Activated CD8-positive, alpha-beta memory T cell treated with anti-CD3 and anti-CD28 coated beads for 48 hours (primary cell): ENCODE measurements at places on chromosomes 5 and 9.
A peak's percentile ranks its signal among the peaks of the same experiment; 100 is the strongest.

DNA sequence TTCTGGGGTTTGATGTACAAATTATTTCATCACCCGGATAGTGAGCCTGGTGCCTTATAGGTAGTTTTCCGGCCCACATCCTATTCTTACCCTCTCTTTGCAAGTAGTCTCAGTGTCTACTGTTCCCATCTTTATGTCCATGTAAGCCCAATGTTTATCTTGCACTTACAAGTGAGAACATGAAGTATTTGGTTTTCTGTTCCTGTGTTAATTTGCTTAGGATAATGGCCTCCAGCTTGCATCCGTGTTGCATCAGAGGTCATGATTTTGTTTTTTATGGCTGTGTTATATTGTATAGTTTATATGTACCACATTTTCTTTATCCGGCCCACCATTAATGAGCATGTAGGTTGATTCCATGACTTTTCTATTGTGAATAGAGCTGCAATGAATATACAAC lies 136.5 kb downstream of the PRR16 start:
- DNase-seq: no peak

DNA sequence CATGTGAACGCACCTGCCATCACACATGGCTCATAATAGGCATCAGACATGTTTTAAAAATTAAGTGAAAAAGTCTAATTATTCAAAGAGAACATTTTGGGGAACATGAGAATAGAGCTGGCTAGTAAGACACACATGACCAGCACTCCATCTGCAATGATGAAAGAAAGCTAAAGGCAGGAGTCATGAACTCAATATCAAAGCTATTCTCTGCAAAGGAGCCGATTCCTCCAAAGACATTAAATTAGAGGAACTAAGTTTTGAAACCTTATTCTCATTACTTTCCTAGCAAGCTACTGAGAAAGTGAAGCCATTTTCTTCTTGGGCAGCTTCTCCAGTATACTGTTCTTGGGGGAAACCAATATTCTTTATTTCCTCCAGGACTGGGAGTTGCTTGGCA lies 172.0 kb downstream of the CRB2 start:
- DNase-seq: no peak

- no peak for DNase-seq
Observed at GRCh38 chr9:6439051-6439703, 26.2 kb downstream of the UHRF2 start.

GRCh38 chr5:1919209-1919566 lies 36.5 kb upstream of the IRX4 start:
- DNase-seq: no peak

- DNase-seq: no peak
Observed at GRCh38 chr9:115517335-115518075, 399.5 kb upstream of the TNC start.

- DNase-seq: no peak
Observed at GRCh38 chr9:125646621-125647100, 60.3 kb downstream of the MAPKAP1 start.

DNA sequence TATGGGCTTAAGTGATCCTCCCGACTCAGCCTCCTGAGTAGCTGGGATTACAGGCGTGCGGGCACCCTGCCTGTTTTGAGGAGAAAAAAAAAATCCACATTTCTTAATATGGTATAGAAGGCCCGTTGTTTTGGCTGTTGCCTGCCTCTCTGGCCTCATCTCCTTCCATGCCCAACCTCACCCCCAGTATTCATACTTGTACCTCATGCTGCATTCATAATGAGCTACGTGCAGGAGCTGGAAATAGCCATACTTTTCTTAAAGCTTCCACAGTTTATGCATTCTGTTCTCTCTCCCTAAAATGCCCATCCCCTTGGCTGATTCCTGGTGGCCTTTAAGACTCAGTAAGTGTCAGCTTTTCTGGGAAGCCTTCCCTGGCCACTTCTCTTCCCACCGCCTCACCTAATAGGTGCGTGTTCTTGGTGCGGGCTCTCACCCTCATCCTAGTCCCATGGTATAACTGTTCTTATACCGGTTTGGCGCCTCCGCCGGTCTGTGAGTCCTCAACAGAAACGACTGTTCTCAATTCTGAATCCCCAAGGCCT lies 2.1 kb upstream of the TPM2 start:
- no peak for DNase-seq

GRCh38 chr5:154470947-154471870 lies 6.8 kb downstream of the HAND1 start:
- DNase-seq: no peak

DNA sequence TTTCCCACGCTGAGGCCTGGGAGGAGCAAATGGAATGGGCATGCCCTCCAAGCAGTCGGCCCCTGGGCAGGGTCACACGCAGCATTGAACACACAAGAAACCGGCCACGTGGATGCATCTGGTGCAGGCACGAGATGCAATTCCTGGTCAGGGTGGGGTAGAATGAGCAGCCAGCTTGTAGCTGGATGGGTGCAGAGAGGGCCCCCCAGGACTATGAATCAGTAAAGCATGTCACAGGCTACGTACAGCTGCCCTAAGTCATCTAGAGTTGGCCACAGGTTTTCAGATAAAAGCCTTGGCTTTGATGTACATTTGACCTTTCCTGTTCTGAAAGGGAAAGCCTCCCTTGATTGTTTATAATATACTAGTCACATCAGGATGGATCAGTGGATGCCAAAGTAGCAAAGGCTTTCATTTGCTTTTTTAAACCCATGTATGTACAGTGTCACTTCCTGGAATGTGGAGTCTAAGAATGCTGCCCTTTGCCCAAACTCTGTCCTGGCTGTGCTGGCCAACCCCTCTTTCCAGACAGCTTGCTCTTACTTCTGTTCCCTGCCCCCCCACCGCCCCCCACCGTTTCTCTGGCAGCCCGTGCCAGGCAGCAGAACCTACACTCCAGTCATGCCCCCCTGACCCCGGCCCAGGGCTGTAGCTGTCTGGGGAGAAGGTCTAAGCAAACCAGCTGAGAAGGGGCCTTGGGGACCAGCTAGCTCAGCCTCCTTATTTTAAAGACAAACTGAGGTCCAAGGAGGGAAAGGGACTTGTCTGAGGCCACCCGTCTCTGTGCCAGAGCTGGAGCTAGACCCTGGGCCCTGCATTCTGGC lies 169.2 kb downstream of the HSPA4 start:
- DNase-seq: no peak

GRCh38 chr5:136038635-136039034 lies 9.8 kb downstream of the TGFBI start:
- no peak for DNase-seq

DNA sequence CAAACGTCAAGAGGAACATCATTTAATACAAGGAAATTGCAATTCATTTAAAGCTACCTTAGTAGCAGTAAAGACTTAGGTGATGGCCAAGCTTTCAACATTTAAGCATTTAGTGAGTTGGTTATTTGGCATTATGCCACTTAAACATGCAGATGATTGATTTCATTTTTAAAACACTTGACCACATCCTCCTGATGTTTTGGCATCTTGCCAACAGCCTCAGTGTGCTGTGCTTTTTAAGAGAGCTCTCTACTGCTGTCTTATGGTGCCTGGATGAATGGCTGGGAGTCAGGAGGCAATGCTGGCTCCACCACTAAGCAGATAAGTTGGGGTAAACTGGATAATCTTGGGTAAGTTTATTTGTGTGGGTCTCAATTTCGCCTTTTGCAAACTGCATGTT lies 364.5 kb downstream of the MAN2A1 start:
- DNase-seq: peak; percentile 18

- no peak for DNase-seq
Observed at GRCh38 chr5:170302653-170303501, 5.3 kb upstream of the LCP2 start.

GRCh38 chr9:111438541-111439235 lies 45.5 kb downstream of the ECPAS start:
- no peak for DNase-seq

DNA sequence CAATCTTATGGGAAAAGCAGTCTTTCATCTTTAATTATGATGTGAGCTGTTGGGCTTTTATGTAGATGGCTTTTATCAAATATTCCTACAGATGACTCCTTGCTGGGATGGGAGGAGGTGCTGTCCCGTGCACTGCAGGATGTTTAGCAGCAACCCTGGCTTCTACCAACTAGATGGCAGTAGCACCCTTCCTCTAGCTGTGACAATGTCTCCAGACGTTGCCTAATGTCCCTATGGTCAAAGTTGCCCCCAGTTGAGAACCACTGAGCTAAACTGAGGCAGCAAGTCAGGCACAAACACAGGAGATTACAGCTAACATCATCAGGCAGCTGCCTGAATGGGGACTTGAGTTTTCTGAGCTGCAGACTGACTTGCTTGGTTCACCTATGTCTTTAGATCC lies 401.9 kb upstream of the PDE4D start:
- DNase-seq: no peak

GRCh38 chr9:68894502-68894901 lies 119.4 kb downstream of the PRKACG start:
- DNase-seq: no peak

DNA sequence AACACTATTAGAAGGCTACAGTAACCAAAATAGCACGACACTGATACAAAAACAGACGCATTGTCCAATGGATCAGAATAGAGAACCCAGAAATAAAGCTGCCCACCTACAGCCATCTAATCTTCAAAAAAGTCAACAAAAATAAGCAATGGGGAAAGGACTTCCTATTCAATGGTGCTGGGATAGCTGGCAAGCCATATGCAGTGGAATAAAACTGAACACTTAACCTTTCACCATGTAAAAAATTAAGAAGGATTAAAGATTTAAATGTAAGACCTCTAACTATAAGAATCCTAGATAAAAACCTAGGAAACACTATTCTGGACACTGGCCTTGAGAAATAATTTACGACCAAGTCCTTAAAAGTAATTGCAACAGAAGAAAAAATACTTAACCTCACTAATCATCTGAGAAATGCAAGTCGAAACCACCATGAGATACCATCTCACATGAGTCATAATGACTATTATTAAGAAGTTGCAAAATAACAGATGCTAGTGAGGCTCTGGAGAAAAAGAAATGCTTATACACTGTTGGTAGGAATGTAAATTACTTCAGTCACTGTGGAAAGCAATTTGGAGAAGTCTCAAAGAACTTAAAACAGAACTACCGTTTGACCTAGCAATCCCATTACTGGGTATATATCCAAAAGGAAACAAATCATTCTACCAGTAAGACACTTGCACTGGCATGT lies 203.3 kb upstream of the CDH9 start:
- no peak for DNase-seq

DNA sequence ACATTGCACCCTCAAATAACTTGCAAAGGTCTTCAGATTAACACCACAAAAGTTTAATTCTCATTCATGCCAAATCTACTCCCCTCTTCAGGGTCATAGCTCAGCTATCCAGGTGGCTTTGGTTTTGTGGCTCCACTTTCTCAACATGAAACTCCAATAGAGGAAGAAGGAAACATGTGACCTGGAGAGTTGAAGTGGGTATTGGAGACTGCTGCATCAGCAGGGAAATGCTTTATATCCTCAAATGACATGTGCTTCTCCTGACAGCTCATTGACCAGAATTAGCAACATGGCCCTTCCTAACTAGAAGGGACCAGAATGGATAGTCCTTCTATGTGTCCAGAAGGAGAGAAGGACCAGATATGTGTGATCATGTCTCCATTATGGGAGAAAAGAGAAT lies 73.6 kb downstream of the TLR4 start:
- no peak for DNase-seq

- DNase-seq: no peak
Observed at GRCh38 chr5:95027151-95027721, 257.7 kb downstream of the MCTP1 start.

- no peak for DNase-seq
Observed at GRCh38 chr5:143491646-143492045, 88.2 kb upstream of the NR3C1 start.

GRCh38 chr5:169656125-169656901 lies 19.2 kb downstream of the DOCK2 start:
- DNase-seq: no peak

DNA sequence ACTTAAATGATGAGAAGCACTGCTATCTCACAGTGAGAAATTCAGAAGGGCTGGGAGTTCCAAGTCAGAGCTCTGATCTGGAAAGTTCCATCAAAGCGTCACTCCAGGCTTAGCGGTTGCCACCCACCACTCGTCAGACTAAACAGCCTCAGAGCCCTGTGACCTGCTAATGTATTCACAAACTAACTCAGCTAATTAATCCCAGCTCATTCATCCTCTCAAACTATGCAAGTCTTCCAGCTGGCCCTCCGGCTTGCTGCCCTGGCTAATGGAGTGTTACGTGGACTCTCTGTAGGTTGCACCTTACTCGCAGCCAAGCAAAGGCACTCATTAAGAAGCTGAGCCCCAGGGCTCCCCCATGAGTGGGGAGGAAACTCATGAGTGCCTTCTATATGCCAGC lies 82.2 kb upstream of the GABRP start:
- DNase-seq: no peak

DNA sequence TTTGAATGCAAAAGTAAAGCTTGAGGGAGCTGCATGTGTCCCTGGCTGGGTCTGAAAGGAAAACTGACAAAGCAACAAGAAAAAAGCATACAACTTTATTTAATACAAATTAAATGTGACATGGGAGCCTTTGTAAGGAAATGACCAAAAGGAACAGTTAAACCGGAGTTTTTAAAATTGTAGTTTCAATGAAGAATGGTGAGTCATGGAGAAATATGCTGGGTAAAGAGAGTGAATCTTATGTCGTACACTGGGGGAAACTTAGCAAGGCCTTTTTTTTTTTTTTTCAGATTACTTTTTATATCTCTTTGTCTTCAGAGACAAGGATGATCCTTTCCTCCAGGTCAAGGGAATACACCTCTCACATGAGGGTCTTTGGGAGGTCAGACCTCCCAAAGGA lies 50.1 kb upstream of the FBXL17 start:
- no peak for DNase-seq

- DNase-seq: no peak
Observed at GRCh38 chr5:40515476-40515875, 164.2 kb upstream of the PTGER4 start.

DNA sequence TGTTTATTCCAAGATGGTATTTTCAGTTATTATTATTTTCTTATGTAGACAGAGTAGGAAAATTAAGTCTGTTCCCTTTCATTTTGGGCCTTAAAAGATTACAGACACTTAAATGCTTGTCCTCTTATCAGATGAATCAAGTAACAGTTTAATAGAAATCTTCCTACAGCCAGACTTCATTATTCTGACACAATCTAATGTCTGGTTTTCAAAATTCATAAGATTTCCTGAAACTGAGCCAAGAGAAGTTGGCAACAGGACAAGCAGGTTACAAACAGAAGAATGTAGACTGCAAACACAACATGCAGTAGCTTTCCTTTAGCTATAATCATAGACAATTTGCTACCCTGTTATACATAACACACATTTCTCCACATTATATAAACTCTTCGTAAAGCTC lies 130.5 kb downstream of the FBXL17 start:
- DNase-seq: no peak

DNA sequence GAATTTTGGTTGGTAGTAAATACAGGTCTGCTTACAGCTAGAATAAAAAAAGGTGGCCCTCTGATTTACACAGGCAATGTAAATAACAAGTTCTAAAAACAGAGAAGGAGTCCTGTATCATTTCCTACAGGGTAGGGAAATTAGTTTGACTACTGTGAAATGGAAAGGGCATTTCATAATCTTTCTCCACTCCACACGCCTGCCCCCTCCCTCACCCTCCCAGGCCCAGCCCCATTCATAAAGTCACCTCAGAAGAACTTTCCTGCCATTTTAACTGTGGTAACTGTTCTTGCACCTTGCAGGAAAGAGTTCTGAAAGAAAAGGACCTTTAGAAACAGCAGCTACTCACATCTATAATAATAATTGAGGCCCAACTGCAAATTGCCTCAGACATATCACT lies 69.7 kb downstream of the MEF2C start:
- DNase-seq: no peak
